Activated CD8-positive, alpha-beta T cell treated with anti-CD3 and anti-CD28 coated beads, Interleukin-2, amount 10 ng/mL, durations not matched to agents 7 days and 5 days (primary cell): ENCODE measurements at places on chromosomes 2 and 18. TPM values are rescaled to one million over a fixed set of nuclear protein-coding genes. Genes with fewer than 3 reads are reported as not detected.

DNA sequence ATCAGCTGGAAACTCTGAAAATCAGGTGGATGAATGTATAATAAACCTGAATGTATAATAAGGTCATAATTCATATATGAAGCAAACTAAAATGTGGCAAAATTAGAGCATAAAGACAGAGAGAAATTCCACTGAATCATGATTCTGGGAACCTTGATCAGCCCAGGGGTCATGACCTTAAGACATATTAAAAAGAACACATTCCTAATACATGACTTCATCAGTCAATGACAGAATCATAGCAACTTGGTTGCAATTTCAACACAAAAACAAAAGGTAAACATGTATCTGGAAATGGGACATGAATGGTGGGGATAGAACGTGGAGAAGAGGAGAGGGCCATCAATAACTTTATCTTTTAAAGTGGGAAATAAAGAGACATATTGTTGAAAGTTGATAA lies 17.6 kb downstream of the AFF3 start:
- no peak overlapping the region for H3K4me3 ChIP-seq
- no peaks in the 10 kb centered on the region for H3K4me1 ChIP-seq
- H3K36me3 ChIP-seq = peaks cover 8% of the 10 kb centered on the region
- no peak for DNase-seq
- H3K27ac ChIP-seq = no peak overlapping the region
- H3K27me3 ChIP-seq = no peaks in the 10 kb centered on the region

DNA sequence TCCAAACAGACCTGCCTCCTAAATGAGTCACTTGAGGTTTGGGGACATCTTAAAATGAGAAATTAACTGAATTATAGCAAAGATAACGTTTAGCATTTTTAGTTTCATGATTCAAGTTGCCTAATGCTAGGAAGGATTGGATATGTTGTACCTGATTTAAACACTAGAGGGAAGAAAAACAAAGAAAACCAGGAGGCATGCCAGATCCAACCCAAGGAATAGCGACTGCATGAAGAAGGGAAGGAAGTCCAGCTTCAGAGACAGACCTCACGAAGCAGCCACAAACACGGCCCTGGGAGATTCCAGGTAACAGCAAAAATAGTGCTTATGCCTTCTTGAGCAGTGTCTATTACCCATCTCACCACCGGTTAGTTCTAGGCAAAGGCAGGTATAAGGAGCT lies 499.9 kb upstream of the SPHKAP start:
- no peak overlapping the region for H3K27ac ChIP-seq
- H3K4me3 ChIP-seq = no peak overlapping the region
- no peaks in the 10 kb centered on the region for H3K36me3 ChIP-seq

- peak; percentile 32 for DNase-seq
- H3K27me3 ChIP-seq = no peaks in the 10 kb centered on the region
- H3K4me1 ChIP-seq = peaks cover 39% of the 10 kb centered on the region
Observed at GRCh38 chr2:100653449-100654035, 90.7 kb downstream of the PDCL3 start.

DNA sequence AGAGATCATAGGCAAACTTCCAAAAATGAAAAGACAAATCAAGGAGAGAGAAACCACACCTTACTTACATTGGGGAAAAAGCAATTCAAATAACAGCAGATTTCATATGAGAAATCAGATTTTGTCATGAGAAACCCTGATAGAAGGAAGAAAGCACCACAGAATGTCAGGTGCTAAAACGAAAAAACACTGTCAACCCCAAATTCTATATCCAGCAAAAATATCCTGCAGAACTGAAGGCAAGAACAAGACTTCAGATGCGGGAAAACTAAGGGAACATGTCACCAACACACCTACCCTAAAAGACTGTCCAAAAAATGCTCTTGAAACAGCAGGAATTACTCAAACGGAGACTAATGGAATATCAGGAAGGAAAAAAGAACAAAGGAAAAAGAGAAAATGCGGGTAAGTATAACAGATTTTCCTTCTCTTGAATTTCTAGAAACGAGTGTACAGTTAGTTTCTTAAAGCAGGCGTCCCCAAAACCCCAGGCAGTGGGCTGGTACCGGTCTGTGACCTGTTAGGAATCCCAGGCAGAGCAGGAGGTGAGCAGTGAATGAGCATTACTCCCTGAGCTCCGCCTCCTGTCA lies 7.3 kb upstream of the ID2 start:
- H3K27me3 ChIP-seq = peaks cover 47% of the 10 kb centered on the region
- peaks cover 30% of the 10 kb centered on the region for H3K4me1 ChIP-seq
- H3K36me3 ChIP-seq = peaks cover 25% of the 10 kb centered on the region
- no peak overlapping the region for H3K4me3 ChIP-seq
- no peak for DNase-seq

- peaks cover 3% of the 10 kb centered on the region for H3K27me3 ChIP-seq
- peak; percentile 40 for DNase-seq
- peaks cover 16% of the 10 kb centered on the region for H3K4me1 ChIP-seq
- peak overlapping the region; percentile 23 for H3K27ac ChIP-seq
Observed at GRCh38 chr2:10278029-10278762, 24.5 kb upstream of the HPCAL1 start.

Gene DHRS9
- total RNA-seq = not detected
